ENCODE measurements at places on chromosomes 1 and 21. TPM values are rescaled to one million over a fixed set of nuclear protein-coding genes. Genes with fewer than 3 reads are reported as not detected.

The HEYL gene
- total RNA-seq: 0.14 TPM

The FAM177B gene
- not detected for total RNA-seq

The C1orf185 gene
- total RNA-seq: not detected

The SLAMF9 gene
- not detected for total RNA-seq

The NDUFV3 gene
- 29.2 TPM for total RNA-seq

The NBPF4 gene
- 0.95 TPM for total RNA-seq

The GBP2 gene
- 131 TPM for total RNA-seq

The FAM163A gene
- total RNA-seq: not detected

The VANGL2 gene
- total RNA-seq: not detected

The LCE2C gene
- total RNA-seq: not detected

The UTS2 gene
- not detected for total RNA-seq

The OR2T11 gene
- not detected for total RNA-seq

The CHAF1B gene
- 31.5 TPM for total RNA-seq

The CHTOP gene
- 101 TPM for total RNA-seq

The DMRTA2 gene
- total RNA-seq: not detected

The GJA8 gene
- not detected for total RNA-seq

The HOOK1 gene
- 1.9 TPM for total RNA-seq

The ALX3 gene
- not detected for total RNA-seq

The ACTL8 gene
- total RNA-seq: not detected

The AGO3 gene
- 27.6 TPM for total RNA-seq

The NCAM2 gene
- 0.02 TPM for total RNA-seq

The ABCD3 gene
- 32.4 TPM for total RNA-seq

The WNT3A gene
- total RNA-seq: not detected

The FAM72D gene
- total RNA-seq: 7.7 TPM

The ZNF683 gene
- total RNA-seq: not detected

The GPR25 gene
- total RNA-seq: not detected

The ARHGAP30 gene
- 271 TPM for total RNA-seq

The TMEM200B gene
- total RNA-seq: not detected

The EMC1 gene
- total RNA-seq: 40.4 TPM

The SLC35F3 gene
- 4.0 TPM for total RNA-seq

The HSPA13 gene
- total RNA-seq: 37.3 TPM

The AKR7A2 gene
- 34.6 TPM for total RNA-seq

The PDC gene
- not detected for total RNA-seq

The IQCC gene
- 4.3 TPM for total RNA-seq

The DENND2D gene
- total RNA-seq: 203 TPM

The ROR1 gene
- 0.05 TPM for total RNA-seq

The ADGRL4 gene
- total RNA-seq: not detected

The SYCP1 gene
- total RNA-seq: not detected

The GCSAML gene
- total RNA-seq: 0.16 TPM
